ENCODE measurements at places on chromosomes 4 and X.

GRCh38 chr4:167930166-167930565 lies 162.2 kb upstream of the ANXA10 start:
- no peak for DNase-seq

- no peak for DNase-seq
Observed at GRCh38 chr4:176549161-176549865, 229.5 kb downstream of the SPCS3 start.

GRCh38 chr4:65791812-65792308 lies 121.6 kb upstream of the EPHA5 start:
- DNase-seq = peak; percentile 14

- DNase-seq = peak; percentile 34
Observed at GRCh38 chr4:140137671-140138070, 16.3 kb downstream of the MAML3 start.

GRCh38 chr4:153778383-153778782 lies 10.5 kb downstream of the SFRP2 start:
- DNase-seq = no peak

- DNase-seq = no peak
Observed at GRCh38 chr4:163654621-163655020, 160.1 kb downstream of the TMA16 start.

GRCh38 chr4:77078401-77078800 lies 2.6 kb upstream of the CCNI start:
- DNase-seq = no peak

GRCh38 chrX:37860721-37861120 lies 13.3 kb upstream of the DYNLT3 start:
- no peak for DNase-seq

DNA sequence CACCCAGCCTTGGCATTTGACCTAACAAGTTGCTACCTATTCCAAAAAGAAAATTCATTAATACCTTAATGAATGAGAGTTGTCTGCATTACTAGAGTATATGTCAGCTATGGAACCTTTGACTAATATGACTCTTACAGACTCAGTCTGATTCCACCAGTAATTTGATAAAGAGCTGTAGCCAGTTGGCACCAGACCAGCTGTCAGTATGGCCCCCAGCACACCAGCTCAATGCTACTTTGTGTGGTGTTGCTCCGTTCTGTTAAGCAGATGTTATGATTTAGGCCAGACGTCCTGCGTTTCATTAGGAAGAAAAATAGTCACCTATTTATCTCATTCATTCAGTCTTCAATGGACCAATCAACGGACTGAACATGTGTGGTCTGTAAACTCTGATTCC lies 215.5 kb downstream of the TLL1 start:
- no peak for DNase-seq

DNA sequence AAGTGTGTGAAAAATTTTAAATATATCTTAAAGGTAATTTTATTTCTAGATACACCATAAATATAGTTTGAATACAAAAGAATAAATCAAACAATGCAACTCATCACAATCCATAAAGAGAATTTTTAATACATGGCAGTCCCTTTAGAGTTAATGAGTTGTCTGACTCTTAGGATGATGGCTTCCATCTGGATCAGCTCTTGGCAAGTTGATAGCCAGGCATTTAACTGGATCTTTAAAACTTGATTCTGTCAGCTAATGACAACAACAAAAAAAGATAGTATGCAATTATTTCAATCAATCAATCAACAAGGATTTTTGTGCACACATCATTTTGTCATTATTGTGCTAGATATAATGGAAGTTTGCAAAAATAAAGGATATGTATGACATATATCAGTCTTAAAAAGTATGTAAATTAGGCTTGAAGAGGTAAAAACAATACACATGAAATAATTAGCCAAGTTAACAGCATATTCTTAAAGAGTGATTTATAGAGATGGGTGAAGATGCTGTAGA lies 174.9 kb upstream of the PCDH18 start:
- DNase-seq = no peak

DNA sequence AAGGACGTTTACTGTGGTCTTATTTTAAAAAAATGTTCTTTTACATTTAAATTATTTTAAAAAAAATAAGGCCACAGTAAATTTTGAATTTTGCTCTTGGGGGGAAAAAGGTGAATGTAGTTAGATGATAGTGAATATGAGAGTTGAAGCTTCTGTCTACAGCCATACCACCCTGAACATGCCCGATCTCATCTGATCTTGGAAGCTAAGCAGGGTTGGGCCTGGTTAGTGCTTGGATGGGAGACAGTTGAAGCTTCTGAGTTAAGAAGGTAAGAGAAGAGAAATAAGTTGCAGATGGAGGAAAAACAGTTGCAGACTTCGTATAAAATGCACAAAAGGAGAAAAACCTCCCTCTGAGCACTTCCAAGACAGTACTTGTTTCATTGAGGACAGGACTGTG lies 115.6 kb upstream of the NR3C2 start:
- no peak for DNase-seq

DNA sequence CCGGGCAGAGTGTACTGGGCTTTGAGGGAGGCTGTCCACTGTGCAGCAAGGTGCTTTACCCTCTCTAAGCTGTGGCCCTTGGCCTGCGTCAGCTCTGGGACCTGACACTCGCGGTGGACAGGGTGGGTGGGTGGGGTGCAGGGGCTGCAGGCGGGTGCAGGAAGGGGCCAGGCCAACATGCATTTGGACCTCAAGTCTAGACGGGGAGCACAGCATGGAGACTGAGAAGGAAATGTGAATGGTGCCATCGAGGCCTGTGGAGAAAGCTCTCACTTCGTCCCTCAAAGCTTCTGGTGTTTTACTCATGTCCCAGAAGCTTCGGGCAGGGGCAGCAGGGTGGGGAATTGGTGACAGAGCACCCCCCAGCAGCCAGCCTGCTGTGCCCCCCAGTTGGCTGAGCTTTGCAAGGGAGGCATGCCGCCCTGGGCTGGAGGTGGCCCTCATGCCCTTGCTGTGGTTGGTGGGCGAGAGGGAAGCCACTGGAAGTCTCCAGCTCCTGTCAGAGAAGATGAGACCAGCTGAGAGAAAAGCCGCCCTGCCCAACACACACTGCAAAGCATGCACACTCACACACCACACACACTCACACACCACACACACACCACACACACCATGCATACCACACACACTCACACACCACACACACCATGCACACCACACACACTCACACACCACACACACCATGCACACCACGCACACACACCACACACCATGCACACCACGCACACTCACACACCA lies 12.3 kb downstream of the PNMA6E start:
- no peak for DNase-seq

DNA sequence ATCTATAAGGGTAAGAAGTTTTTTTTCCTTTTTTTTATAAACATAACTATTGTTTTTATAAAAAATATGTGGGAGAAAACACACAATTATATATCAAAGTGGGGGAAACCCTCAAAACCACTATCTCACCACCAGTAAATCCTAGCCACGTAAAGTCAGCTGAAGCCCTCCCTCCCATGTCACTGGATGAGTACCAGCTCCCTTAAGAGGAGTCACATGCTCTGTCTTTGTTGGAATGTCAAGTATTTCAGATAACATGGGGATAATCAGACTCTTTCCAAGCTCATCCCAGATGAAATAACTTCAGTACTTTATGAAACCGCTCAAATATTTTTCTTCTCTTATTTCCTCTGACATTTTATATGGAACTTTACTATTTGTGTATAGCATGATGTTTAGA lies 2.4 kb downstream of the MYOZ2 start:
- DNase-seq = peak; percentile 64

Measured in brain microvascular endothelial cell (primary cell).